Neural crest cell (in vitro differentiated cells): ENCODE measurements at places on chromosomes 6 and 20.

DNA sequence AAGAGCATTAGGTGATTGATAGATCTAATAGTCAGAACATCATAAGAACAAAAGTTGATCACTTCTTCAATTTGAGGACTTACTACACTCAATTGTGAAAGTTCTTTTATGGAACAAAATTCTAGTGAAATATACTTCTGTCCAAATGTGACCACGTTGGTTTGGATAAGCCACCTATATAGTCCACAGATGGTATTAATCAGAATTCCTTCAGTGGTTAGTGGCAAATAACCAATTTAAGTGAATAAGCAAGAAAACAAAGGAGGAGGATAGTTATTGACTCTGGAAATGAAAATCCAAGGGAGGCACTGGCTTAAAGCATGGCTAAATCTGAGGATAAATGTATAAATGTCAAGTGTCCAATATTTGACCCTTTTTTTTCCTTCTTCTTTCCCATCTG is 268.5 kb upstream of the MARCKS start:
- DNase-seq = no peak

DNA sequence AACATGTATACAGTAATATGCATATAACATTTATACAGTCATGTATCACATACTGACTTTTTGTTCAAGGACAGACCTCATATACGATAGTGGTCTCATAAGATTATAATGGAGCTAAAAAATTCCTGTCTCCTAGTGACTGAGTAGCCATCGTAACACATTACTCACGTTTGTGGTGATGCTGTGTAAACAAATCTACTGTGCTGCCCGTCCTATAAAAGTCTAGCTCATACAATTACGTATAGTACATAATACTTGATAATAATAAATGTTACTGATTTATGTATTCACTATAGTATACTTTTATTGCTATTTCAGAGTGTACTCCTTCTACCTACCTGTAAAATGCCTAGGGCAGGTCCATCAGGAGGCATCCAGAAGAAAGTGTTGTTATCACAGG is 17.4 kb downstream of the SERAC1 start:
- no peak for DNase-seq

DNA sequence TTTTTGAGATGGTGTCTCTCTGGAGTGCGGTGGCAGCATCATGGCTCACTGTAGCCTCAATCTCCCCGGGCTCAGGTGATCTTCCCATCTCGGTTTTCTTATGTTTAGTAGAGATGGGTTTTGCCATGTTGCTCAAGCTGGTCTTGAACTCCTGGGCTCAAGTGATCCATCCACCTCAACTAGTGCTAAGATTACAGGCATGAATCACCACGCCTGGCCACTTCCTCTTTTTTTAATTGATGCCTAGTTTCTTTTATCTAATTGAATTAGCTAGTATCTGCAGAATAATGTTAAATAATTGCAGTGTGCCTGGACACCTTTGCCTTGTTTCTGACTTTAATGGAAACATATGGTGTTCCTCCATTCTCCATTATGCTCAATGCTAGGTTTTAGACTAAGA is 38.4 kb upstream of the SLC22A16 start:
- no peak for DNase-seq

GRCh38 chr6:3269281-3269975 is 10.7 kb downstream of the PSMG4 start:
- DNase-seq = no peak
